Astrocyte of the cerebellum (primary cell): ENCODE measurements at places on chromosomes 16 and 17.
A peak's percentile ranks its signal among the peaks of the same experiment; 100 is the strongest.

DNA sequence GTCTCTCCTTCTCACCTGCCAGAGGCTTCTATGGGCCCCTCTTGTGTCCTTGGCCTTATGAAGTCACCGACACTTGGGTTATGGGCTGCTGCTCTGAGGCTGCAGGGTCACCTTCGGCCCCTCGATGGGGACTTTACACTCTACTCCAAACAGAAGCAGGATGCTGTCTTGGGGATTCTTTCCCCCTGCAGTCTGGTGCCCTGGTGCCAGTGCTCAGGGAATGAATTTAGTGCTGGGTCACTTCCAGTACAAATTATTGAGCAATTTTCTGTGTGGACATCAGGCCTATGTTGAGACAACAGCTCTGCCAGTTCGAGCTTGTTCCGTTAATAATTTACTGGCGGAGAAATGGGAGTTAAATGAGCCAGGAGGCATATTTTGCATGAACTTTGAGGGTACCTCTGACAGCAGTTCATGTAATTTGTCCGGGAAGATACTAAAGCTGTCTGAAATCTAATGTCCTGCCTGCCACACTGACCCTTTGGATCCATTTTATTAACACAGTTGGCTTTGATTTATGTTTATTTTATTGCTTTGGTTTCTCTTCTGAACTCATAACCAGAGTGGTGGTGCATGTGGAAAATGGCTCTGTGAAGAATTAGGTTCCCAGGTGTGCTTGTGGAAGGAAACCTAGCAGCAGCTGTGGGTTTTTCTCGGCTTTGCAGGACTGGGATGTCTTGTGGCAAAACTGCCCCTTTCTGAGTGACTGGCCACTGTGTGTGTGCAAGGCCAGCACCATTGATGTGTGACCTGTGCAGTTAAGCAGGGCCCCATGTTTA is 34.1 kb upstream of the DHX8 start:
- DNase-seq: no peak

DNA sequence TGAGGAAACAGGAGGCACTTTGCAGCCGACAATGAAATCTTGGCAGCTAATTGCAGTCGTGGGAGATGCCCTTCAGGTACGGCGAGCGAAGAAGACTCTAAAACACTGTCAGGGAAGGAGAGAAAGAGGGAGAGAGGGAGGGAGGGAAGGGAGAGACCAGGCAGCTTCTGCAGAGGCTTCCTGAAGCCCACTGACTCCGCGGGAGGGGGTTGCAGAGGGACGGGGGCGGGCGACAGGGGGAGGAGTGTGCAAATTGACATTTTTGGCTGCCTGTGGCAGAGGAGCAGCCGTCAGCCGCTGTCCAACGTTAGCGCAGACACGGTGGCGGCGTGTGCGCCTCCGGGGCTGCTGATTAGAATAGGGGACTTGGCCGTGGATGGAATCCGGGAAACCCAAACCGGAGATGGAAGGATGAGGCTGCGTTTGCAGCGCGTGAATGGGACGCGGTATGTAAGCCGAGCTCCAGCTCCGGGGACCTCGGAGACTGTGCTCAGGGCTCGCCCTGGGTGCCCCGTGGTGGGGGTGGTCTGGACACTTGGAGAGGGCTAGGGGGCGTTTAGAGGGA is 849.1 kb upstream of the RBFOX1 start:
- no peak for DNase-seq

GRCh38 chr16:30619638-30620037 is 9.4 kb upstream of the ZNF689 start:
- DNase-seq: no peak

DNA sequence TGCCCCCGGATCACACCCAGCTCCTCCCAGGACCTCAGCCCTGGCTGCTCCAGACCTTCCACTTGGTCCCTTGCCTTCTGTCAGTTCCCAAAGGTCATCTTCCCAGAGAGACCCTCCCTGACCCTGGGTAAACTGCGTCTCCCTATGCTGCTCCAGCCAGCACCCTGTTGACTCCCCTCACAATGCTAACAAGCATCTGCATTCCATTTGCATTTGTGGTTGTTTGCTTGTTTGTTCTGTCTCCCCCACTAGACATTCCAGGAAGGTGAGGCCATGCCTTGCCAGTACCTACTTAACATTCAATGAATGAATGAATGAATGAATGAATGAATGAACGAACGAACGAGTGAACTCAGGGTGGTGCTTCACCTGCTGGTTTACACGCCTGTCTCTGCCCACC is 171.2 kb downstream of the WSCD1 start:
- no peak for DNase-seq

DNA sequence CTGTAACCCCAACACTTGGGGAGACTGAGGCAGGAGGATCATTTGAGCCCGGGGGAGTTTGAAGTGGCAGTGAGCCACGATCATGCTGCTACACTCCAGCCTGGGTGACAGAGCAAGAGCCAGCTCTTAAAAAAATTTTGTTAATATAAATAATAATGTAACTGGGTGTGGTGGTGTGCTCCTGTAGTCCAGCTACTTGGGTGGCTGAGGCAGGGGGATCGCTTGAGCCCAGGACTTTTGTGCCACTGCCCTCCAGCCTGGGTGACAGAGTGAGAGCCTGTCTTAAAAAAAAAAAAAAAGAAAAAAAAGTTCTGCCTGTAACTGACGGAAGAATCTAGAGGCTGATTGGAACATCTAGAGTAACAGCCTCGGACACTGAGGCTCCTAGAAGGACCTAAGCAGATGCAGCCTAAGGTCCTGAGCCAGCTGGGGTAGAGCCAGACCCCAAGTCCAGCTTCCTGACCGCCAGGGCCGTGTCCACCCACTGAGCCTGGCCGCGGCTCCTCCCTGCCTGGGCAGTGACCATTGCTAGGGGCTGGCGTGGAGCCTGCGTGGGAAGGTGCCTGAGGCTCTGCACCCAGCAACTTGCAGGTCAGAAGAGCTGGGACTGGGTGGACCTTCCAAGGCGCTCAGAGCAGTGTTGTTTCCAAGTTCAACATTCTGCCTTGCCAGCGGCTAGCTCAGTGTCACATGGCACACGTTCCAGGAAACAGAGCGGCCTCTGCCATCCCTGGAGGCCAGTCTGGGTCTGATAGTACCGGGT is 209.4 kb upstream of the CIBAR2 start:
- peak; percentile 94 for DNase-seq

- DNase-seq: no peak
Measured at GRCh38 chr17:78687125-78687524, 94.9 kb downstream of the CYTH1 start.

DNA sequence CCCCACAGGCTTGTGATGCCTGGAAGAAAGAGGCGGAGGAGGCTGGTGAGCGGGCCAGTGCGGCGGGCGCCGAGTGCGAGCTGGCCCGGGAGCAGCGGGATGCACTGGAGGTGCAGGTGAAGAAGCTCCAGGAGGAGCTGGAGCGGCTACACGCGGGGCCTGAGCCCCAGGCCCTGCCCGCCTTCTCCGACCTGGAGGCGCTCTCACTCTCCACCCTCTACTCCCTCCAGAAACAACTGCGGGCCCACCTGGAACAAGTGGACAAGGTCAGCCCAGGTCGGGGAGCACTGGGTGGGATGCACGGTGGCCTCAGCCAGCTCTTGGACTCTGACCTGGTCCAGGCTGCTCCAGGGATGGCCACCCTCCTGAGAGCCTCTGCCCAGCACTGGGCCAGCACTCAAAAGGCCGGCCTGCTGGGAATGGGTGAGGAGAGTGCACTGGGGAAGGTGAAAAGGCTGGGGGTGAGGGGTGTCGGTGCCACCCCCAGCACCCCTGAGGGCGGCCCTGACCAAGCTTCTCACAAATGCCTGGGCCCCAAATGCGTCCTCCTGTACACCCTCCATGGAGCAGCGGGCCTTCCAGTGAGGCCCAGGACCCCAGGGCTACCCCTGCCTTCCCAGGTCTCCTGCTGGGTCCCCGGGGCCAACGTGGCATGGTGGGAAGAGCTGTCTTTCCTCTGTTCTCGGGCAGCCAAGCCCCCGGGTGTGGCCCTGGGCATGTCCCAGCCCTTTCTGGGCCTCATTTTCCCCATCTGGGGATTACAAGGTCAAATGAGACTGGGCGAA is 20.8 kb downstream of the UNC13D start:
- no peak for DNase-seq

DNA sequence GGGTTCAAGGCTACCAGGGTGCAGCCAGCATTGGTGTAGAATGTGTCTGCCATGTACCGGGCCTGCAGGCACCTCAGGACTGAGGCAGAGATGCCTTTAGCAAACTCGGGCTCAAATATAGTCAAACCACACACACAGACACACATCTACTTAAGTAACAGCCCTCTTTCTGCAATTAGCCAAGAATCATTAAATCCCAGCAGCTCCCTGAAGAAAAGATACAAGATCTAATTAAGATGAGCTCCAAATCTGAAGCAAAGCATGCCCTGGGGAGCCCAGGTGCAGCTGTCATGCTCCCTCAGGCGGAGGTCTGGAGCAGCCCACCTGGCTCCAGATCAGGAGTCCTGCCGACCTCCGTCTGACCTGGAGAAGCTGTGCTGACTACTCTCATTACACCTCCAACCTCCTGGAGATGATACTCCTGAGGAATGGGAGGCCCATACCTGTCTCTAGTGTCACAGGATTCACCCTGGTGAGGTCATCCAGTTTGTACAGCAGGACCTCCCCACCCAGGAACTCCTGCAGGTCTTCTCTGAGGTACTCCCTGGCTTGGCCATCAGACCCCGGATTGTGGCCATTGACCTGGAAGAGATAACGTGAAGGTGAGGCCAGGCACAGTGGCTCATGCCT is 6.9 kb downstream of the MYO19 start:
- no peak for DNase-seq

DNA sequence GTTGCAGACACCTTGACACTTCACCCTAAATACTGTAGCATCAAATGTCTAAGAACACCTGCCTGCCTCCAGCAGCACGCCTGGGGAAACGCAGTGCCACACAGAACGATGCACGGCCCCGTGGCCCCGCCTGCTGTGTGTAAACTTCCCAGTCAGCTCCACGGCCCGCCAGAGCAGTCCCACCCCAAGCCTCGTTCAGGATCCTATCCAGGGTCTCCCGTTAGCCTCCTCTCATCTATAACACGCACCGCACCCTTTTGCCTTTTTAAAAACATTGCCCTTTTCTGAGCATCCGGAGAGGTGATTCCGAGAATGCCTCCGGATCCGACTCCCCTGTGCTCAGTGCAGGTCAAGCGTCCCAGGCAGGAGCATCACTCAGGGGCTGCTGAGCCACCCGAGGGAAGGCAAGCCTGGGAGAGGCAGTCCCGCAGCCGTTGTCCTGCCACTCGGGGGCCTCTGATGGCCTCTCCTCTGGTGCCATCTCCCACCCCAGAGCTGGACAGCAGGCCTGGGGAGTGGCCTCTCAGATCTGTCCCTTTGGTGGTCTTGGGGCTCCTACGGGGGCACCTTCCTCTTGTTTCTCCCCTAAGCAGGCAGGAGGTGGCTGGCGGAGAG is 37.9 kb upstream of the SLC38A10 start:
- no peak for DNase-seq

DNA sequence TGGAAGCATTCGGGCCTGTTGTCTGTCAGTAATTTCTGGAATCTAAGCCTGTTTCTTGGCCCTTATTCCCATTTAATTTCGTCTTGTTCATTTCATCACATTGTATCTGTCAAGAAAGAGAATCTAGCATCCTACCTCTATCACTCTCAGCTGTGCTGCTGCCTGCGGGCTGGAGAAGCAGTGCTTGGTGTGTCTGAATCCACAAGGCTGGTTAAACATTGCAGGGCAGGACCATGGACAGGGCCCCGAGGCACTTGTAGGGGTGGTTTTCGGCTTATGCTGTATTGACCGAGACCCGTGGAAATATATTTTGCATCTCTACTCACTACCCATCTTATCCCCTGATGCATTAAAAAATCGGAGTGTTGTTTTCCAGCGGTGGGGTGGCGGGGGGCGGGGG is 3.1 kb downstream of the RAB11FIP4 start:
- peak; percentile 72 for DNase-seq

DNA sequence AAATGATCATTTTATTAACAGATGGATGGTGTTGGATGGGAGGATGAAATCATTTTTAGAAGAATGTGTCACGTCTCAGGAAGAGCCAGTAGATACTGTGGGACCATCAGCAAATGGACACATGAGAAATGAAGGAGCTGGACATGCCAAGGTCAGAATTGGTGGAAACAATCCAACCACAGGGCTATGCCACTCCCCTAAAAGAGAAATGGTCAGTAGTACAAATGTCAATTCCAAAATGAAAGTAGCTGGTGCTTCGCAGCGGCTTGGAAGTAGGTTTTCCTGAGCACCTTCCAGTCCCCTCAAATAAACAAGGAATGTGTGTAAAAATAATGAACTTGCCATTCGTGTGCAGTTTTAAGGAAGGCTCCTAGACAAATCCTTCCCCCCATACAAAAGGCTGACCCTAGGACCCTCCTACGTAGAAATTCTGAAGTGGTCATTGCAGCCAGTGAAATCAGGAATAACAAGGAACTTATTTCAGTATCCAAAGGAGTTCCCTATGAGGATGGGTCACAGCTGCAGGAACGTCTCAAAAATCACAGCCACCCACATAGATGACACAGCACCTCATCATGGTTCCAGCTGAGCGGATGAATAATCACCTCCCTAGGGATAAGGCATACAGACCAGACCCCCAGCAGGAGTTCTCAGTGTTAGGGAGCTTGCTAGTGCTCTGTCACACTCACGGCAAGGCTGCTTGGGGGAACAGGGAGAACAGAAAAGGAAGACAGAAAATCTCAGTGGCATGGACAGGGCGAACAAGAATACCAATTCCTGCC is 239.2 kb downstream of the HS3ST3A1 start:
- no peak for DNase-seq

GRCh38 chr17:56545930-56546329 is 47.6 kb upstream of the NOG start:
- no peak for DNase-seq

- no peak for DNase-seq
Measured at GRCh38 chr16:88387941-88388627, 5.3 kb downstream of the ZNF469 start.

DNA sequence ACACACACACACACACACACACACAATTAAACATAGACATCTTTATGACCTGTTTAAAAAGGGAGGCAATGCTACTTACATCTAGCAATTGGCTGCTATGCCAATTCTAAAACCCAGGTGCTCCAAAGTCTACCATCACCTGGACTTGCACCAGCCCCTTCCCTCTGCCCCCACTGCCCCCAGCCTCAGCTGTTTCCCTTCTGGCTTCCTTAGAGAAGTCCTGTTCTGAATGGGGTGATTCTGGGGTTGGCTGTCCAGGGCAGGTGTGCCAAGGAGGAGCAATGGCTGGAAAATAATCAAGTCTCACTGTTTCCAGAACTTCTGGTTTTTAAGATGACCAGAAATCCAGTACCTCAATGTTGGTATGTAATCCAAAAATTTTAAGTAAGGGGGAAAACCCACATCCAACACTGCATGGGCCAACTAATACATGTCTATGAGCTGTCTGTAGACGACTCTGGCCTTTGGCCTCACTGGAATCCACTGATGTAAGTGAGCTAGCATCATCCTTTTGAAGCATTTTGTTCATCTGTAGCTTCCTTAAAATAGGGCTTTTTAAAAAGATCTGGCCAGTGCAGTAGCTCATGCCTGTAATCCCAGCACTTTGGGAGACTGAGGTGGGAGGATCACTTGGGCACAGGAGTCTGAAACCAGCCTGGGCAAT is 2.1 kb downstream of the IFT20 start:
- DNase-seq: no peak

GRCh38 chr16:2475413-2476344 is 752 bp downstream of the TBC1D24 start:
- no peak for DNase-seq
